Hepatocyte (in vitro differentiated cells): ENCODE measurements at places on chromosomes 2 and 18.
A peak's percentile ranks its signal among the peaks of the same experiment; 100 is the strongest.

GRCh38 chr2:70645733-70646419 is 92.2 kb upstream of the TGFA start:
- no peak overlapping the region for H3K27ac ChIP-seq
- H3K4me1 ChIP-seq: no peaks in the 10 kb centered on the region
- H3K36me3 ChIP-seq: no peaks in the 10 kb centered on the region
- no peak overlapping the region for H3K4me3 ChIP-seq
- H3K27me3 ChIP-seq: peaks cover 6% of the 10 kb centered on the region

DNA sequence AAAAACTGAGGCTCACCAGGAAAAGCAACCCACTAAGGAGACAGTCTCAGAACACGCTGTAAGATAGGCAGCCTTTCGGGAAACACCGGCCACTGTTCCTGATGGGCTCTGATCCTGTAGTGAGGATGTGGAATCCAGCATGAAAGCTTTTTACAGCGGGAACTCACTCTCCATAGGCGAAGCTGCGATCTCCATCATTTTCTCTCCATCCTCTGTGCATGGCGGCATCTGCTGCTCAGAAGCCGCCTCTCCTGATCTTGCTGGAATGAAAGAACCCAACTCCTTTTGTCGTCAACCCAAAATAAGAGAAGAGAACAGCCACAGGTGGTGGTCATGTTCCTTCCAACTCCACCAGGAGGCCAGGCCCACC is 49.9 kb downstream of the TMEM18 start:
- H3K4me1 ChIP-seq: no peaks in the 10 kb centered on the region
- no peak for DNase-seq
- no peak overlapping the region for H3K4me3 ChIP-seq

- no peak overlapping the region for H3K4me3 ChIP-seq
- DNase-seq: no peak
- no peaks in the 10 kb centered on the region for H3K36me3 ChIP-seq
- H3K4me1 ChIP-seq: no peaks in the 10 kb centered on the region
- no peak overlapping the region for H3K27ac ChIP-seq
Measured at GRCh38 chr2:20997953-20998722, 45.7 kb downstream of the APOB start.

GRCh38 chr2:176464886-176465564 is 195.8 kb downstream of the MTX2 start:
- peaks cover 5% of the 10 kb centered on the region for H3K4me1 ChIP-seq
- peaks cover 24% of the 10 kb centered on the region for H3K27me3 ChIP-seq
- no peak for DNase-seq
- H3K36me3 ChIP-seq: no peaks in the 10 kb centered on the region
- H3K4me3 ChIP-seq: no peak overlapping the region
- H3K27ac ChIP-seq: no peak overlapping the region

GRCh38 chr2:239576784-239577685 is 176.2 kb upstream of the HDAC4 start:
- no peaks in the 10 kb centered on the region for H3K36me3 ChIP-seq
- no peak overlapping the region for H3K4me3 ChIP-seq
- H3K27ac ChIP-seq: peak overlapping the region; percentile 53
- DNase-seq: peak; percentile 32
- peaks cover 25% of the 10 kb centered on the region for H3K4me1 ChIP-seq

- H3K27ac ChIP-seq: no peak overlapping the region
- no peaks in the 10 kb centered on the region for H3K36me3 ChIP-seq
- no peak overlapping the region for H3K4me3 ChIP-seq
- peaks cover 26% of the 10 kb centered on the region for H3K4me1 ChIP-seq
- peaks cover 91% of the 10 kb centered on the region for H3K27me3 ChIP-seq
Measured at GRCh38 chr2:176126929-176127773, 2.4 kb upstream of the HOXD8 start.

- H3K36me3 ChIP-seq: no peaks in the 10 kb centered on the region
- no peaks in the 10 kb centered on the region for H3K27me3 ChIP-seq
- H3K27ac ChIP-seq: no peak overlapping the region
- H3K4me3 ChIP-seq: no peak overlapping the region
Measured at GRCh38 chr2:10374362-10374943, 71.7 kb downstream of the HPCAL1 start.

DNA sequence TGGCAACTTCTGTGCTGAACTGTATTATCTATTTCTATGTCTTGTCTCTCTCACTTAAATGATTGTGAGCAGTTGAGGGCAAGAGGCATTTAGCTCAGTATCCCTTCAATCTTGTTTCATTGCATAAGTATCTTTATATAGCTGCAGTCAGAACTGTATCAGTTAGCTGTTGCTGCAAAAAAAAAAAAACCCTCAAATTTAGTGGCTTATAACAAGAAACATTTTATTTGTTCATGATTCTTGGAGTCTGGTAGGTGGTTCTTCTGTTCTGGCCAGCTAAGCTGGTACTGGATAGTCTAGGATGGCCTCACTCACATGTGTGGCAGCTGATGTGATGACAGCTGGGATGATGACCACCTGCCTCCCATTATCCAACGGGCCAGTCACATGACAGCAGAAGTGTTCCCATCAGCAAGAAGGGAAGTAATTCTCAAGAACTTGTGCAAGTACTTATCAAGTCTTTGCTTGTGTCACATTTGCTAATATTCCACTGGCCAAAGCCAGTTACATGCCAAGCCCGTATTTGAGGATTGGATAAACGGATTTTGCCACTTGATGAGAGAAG is 67.8 kb downstream of the SLC4A3 start:
- H3K27ac ChIP-seq: no peak overlapping the region
- H3K4me3 ChIP-seq: no peak overlapping the region
- H3K4me1 ChIP-seq: no peaks in the 10 kb centered on the region
- peaks cover 12% of the 10 kb centered on the region for H3K27me3 ChIP-seq

DNA sequence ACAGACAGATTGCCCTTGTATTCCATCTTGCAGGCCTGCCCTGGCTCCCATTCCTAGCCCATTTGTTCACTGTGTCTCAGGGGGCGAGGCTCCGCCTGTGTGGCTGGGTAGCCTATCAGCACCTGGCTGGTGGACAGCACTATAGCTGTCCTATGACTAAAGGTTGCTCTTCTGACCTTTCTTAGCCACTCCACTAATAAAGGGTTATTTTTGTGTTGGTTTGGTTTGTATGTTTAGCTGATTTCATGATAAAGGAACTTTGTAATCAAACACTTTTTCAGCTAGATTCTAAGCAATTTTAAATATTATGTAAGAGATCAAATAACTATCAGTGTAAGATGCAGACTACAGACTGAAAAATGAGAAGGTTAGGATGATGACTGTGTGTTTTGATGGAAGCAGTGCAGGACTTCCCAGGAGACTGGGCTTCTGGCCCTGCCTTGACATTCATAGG is 72.2 kb downstream of the CRIM1 start:
- H3K36me3 ChIP-seq: no peaks in the 10 kb centered on the region
- H3K4me1 ChIP-seq: no peaks in the 10 kb centered on the region
- DNase-seq: no peak
- H3K27ac ChIP-seq: no peak overlapping the region
- no peaks in the 10 kb centered on the region for H3K27me3 ChIP-seq
- no peak overlapping the region for H3K4me3 ChIP-seq

DNA sequence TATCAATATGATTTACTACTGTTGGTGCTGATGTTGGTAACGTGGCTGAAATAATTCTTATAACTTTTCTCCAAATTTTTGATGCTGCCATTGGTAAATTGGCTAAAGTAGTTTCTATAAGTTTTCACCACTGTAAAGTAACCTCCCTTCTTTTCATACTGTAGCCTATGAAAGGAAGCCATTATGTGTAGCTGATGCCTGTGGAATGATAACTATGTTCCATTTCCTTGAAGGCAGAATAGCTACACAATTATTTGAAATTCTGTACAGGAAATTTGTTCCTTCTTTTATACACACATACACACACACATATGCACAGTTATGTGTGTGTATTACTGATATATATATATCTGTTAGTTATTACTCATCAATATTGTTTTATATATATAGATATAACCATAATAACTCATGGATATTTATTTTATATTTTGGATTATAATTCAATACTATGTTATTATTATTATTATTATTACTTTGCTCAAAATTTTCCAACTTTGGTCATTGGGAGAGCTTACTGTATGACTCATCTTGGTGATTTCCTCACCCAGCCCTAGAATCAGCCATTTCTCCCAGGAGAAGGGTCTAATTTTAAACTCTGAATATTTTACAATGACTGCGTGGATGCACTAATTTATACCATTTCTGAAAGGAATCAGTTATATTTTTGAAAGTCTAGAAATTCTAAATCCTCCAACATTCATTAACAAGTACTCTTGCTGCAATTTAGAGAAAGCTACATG is 1677.7 kb downstream of the SUCLG1 start:
- H3K4me3 ChIP-seq: no peak overlapping the region
- no peak for DNase-seq
- no peaks in the 10 kb centered on the region for H3K36me3 ChIP-seq
- no peak overlapping the region for H3K27ac ChIP-seq
- H3K4me1 ChIP-seq: no peaks in the 10 kb centered on the region

GRCh38 chr18:34352385-34353163 is 127.9 kb upstream of the NOL4 start:
- no peaks in the 10 kb centered on the region for H3K4me1 ChIP-seq
- no peaks in the 10 kb centered on the region for H3K27me3 ChIP-seq
- H3K27ac ChIP-seq: no peak overlapping the region
- no peaks in the 10 kb centered on the region for H3K36me3 ChIP-seq
- DNase-seq: peak; percentile 16
- H3K4me3 ChIP-seq: no peak overlapping the region

- H3K36me3 ChIP-seq: no peaks in the 10 kb centered on the region
- no peak for DNase-seq
- peaks cover 12% of the 10 kb centered on the region for H3K4me1 ChIP-seq
- H3K27me3 ChIP-seq: peaks cover 98% of the 10 kb centered on the region
- no peak overlapping the region for H3K4me3 ChIP-seq
Measured at GRCh38 chr2:172081221-172082022, 3.9 kb upstream of the DLX1 start.

DNA sequence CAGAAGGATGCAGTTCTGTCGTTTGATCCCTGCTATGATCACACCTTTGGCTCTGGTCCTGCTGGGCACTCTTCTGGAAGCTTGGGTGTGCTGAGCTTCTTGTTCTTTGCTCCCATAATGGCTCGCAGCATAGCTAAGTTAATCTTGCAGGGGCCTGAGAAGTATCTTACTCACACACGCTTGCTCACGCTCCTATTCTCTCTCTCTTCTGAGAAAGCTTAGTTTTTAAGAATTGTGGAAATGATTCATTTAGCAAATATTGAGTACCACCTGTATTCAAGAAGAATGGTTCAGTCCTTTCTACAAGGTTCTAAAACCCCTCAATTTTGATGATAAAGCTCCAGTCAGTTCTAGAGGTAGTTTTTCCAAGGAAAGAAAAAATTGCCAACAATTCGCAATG is 40.6 kb downstream of the XRCC5 start:
- no peaks in the 10 kb centered on the region for H3K4me1 ChIP-seq
- no peak overlapping the region for H3K4me3 ChIP-seq
- no peak overlapping the region for H3K27ac ChIP-seq
- no peaks in the 10 kb centered on the region for H3K36me3 ChIP-seq
- no peak for DNase-seq

DNA sequence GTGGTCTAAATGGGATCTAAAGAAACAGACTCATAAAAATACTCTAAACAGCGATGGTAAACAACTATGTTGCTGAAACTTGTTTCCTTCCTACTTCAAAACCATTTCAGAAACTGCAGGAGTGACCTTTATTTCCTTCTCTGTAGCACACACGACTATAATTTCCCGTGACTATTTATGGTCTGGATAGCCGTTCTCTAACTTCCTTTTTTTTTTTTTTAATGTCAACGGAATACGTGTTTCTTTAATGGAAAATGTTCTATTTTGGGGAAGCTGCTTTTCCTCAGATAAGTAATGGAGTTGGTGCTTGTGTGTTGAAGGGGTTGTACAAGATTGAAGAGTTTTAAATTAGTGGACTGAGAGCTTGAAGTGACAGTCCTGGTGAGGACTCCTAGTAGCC is 224.1 kb downstream of the PHLPP1 start:
- H3K27ac ChIP-seq: no peak overlapping the region
- H3K4me1 ChIP-seq: no peaks in the 10 kb centered on the region
- H3K27me3 ChIP-seq: no peaks in the 10 kb centered on the region
- no peak overlapping the region for H3K4me3 ChIP-seq

DNA sequence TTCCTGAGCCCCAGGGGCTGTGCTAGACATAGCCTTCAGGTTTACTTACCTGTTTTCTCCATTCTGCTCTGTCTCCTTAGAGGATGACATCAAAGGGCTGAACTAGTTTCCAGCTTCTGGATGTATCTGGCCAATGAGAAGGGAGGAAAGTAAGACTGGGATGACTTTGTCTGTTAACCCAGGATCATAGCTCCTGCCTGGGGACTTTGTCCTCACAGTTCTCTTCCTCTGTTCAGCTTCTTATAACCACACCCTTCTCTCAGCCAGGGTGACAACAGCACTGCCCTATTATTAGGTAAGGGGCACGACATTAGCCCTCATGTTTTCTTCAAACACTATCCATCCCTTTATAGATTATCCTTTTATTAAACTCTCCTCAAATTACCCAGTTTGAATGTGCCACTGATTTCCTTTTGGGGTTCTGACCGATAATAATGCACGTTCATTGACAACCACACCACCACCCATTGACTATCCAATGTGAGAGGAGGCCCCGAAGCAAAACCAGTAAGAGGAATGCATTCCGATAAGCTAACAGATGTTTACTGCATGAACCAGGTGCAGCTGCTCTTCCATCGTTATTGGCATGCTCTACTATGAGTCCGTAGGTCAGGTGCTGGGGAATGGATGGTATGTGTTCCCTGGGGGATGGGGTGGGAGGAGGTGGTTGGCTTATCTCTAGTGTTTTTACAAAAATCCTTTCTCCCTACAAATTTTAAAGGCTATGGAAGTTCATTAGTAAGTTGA is 23.5 kb downstream of the TSN start:
- H3K36me3 ChIP-seq: no peaks in the 10 kb centered on the region
- no peaks in the 10 kb centered on the region for H3K4me1 ChIP-seq
- H3K4me3 ChIP-seq: no peak overlapping the region
- H3K27ac ChIP-seq: peak overlapping the region; percentile 71

DNA sequence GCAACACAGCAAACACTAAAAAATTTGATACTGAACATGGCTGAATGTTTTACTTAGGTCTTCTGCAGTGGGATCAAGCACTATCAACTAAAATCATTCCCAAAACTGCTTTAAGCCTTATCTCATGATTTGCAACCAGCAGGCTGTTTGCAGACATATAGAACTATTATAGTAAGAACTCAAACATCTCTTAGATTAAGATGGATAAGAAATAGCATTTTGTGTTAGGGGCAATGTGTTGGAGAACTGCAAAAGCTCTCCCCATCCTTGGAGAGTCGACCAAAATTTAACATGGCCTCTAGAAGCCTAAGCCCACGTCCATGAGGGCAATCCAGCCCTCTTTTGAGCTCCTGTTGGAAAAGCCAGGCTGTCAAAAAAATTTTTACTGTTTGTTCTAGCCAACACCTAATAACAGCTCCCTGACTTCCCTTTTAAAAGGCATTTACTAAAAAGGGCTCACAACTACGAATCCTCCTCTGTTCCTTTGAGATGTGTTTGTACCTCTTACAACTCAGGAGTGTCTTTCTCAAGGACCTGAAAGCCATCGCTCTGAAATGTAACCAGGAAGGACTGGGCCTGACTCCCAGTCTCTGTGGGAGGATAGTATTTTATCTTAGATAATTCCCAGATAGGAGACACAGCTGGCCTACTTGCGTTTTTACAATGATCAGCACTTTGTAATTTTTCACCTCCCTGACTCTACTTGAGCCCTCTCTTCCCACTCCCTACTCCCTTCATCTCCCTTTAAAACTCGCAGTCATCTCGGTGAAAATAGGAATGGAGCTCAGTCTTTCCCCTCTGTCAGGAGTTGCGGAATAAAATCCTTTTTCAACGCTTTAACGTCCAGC is 1.4 kb downstream of the KRCC1 start:
- no peak for DNase-seq
- H3K27ac ChIP-seq: peak overlapping the region; percentile 99
- H3K4me1 ChIP-seq: peaks cover 24% of the 10 kb centered on the region
